Body of pancreas (tissue), 4 donors: ENCODE measurements at places on chromosomes 16 and 17. TPM values are rescaled to one million over a fixed set of nuclear protein-coding genes. Genes with fewer than 3 reads are reported as not detected.

CA4 gene
- 18.8 TPM for total RNA-seq

OMG gene
- not detected for total RNA-seq

CACNG3 gene
- not detected for total RNA-seq

SKA2 gene
- total RNA-seq = 10.9 TPM

TAC4 gene
- not detected for total RNA-seq

SOST gene
- total RNA-seq = not detected

DNA sequence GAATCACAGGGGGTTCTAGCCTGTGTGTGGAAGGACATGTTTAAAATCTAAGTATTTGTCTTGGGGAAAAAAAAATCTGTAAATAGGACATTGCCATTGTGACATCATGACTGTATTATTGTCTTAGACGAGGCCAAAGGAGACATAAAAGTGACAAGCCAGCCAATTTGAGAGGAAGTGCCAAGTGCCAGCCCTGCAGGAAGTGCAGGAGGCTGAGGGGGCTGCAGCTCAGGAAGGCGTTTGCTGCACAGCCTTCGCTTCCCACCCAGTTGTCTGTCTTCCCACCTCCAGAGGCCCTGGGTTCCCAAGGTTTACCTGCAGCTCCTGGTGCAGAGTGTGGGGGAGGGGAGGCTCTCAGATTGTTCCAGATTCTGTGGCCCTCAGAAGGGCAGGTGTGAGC, 1.3 kb downstream of the ADCY7 start:
- DNase-seq = no peak

GRCh38 chr17:77995146-77995852, 36.8 kb downstream of the TNRC6C start:
- DNase-seq = peak; percentile 3

- peak; percentile 51 for DNase-seq
Observed at GRCh38 chr16:21150375-21151001, at the start of gene DNAH3. DNAH3 (minus strand) TSS chr16:21150846; CDS start chr16:21150319, 527 bp downstream.

DNA sequence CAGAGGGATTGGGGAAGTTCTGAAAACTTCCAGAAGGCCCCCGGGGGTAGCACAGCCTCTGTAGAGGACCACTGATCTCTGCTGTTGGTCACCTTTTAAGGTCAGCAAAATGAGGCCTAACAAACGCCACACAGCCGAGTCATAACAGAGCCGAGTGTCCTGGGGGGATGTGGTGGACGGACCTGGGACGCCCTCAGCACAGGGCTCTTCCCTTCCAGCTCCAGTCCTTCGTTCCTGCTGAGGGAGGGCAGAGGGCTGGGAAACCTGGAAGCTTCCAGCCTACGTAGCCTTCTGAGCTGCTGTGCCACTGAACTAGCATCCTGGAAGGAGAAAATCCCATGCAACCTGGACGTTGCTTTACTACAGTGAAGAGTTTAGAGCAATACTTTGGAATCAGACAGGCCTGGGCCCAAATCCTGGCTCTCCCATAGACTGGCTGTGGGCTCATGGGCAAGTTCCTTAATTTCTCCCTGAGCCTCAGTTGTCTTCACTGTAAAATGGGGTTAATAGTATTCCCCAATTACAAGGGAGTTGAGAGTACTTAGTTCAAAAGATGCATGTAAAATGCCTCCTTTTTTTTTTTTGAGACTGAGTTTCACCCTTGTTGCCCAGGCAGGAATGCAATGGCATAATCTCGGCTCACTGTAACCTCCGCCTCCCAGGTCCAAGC, 34.4 kb upstream of the ZCCHC14 start:
- DNase-seq = no peak

GRCh38 chr16:89953671-89954406, 5.3 kb downstream of the DEF8 start:
- DNase-seq = no peak

DNA sequence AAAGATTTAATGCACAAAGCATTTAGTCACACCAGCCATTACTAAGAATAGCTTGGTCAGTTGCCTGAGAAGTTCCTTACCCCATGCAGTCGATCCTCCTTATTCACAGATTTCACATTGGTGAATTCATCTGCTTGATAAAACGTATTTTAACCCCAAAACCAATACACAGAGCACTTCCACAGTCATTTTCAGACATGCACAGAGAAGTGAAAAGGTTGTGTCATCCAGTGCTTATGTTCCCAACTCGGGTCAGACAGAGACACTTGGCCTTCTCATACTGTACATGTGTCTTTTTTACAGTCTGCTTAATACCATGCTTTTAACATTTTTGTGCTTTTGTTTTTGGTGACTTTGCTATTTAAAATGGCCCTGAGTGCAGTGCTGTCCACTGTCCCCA, 219.7 kb downstream of the SPECC1 start:
- no peak for DNase-seq

DNA sequence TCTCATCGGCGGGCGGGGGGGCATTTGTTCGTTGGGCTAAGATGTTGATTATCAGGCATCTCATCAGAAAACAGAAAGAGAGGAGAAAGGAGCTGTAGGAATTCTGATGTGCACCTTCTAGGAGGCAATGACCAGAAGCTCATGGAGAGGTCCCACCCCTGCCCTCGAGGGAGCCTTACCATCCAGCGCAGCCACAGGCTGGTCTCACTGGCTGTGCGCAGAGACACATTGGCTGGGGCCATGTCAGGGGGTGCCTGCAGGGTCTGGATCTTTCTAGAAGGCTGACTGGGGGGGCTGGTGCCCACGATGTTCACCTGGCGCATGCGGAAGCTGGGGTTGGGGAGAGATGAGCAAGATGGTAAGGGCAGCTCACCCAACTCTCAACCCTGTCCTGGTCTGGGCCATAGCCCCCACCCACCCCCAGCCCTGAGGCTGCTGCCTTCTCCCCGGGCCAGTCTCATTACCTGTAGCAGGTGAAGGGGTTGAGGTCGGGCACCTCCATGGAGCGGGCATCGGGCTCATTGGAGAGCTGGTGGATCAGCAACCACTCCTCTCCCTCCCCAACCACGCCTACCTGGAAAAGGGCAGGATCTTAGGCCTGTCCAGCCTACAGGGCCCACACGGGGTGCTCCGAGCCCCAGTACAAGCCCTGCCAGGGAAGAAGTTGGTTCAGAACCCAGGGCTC, 86.2 kb upstream of the CDC42EP4 start:
- no peak for DNase-seq

GRCh38 chr16:74936902-74937560, 47.9 kb downstream of the WDR59 start:
- DNase-seq = peak; percentile 28

- peak; percentile 99 for DNase-seq
Observed at GRCh38 chr17:27540318-27541101, 84.3 kb downstream of the KSR1 start.

- no peak for DNase-seq
Observed at GRCh38 chr17:80725517-80725916, 180.9 kb downstream of the RPTOR start.

GRCh38 chr17:13337864-13338371, 263.8 kb downstream of the HS3ST3A1 start:
- DNase-seq = peak; percentile 32

- no peak for DNase-seq
Observed at GRCh38 chr16:14513389-14514107, 116.5 kb downstream of the PARN start.

DNA sequence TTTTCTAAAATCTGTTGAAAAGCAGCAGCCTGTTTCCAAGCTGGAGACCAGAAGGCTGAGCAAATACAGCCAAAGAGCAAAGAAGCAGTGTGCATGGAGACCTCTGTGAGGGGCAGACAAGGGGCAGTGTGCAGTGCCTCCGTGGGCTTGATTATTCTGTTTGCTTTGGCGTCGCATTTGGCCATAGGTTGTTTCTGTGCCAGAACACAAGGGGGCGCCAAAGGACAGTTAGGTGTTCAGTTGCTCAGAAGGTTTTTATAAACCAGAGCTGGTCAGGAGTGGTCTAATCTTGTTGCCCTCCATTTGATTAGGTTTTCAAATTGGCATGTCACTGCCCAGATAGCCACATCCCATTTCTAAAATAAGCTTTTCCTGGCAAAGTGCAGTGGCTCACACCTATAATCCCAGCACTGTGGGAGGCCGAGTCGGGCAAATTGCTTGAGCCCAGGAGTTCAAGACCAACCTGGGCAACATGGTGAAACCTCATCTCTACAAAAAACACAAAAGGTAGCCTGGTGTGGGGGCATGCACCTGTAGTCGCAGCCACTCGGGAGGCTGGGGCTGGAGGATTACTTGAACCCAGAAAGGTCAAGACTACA, 10.6 kb downstream of the MYH3 start:
- DNase-seq = peak; percentile 70

DNA sequence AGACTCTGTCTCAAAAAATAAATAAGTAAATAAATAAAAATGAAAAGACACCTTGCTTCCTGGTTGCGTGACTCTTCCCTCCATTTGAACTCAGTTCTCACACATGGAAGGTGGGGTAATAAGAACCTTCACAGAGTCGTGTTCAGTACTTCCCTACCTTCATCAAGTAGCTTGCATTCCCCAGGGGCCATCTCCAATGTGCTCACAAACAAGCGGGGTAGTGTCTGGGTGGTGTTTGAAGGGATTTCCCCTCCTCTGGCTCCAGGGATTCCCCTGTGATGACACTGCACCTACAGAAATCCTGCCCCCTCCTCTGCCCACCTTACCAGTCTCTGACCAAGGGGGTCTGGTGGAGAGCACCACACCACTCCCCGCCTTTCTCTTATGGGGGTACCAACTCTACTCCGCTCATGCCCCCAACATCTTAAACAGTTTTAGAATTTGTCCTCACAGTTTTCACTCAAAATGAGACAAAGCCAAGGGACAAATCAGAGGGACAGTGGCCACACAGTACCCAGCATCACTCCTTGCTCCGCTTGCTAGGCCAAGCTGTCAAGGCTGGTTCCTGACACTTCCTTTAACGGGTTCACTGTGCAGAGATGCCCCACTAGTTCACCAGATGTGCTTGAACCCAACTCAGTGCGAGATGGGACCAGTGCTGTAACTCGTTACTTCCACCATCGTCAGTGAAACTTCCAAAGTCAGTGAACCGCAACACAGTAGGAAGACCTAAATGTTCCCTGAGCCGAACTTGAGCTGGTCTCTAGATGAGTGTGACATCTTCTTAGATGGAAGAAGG, 69.1 kb downstream of the COPRS start:
- DNase-seq = no peak

- DNase-seq = no peak
Observed at GRCh38 chr16:55710466-55710865, 54.7 kb downstream of the SLC6A2 start.
